ENCODE measurements at places on chromosomes 2 and 18. TPM values are rescaled to one million over a fixed set of nuclear protein-coding genes. Genes with fewer than 3 reads are reported as not detected.

The GNAL gene
- total RNA-seq = 4.1 TPM

The RAB6C gene
- total RNA-seq = not detected

The GAL3ST2 gene
- 0.30 TPM for total RNA-seq

- no peak for DNase-seq
These were observed 70.2 kb downstream of the HRH4 start for GRCh38 chr18:24530630-24531111.

DNA sequence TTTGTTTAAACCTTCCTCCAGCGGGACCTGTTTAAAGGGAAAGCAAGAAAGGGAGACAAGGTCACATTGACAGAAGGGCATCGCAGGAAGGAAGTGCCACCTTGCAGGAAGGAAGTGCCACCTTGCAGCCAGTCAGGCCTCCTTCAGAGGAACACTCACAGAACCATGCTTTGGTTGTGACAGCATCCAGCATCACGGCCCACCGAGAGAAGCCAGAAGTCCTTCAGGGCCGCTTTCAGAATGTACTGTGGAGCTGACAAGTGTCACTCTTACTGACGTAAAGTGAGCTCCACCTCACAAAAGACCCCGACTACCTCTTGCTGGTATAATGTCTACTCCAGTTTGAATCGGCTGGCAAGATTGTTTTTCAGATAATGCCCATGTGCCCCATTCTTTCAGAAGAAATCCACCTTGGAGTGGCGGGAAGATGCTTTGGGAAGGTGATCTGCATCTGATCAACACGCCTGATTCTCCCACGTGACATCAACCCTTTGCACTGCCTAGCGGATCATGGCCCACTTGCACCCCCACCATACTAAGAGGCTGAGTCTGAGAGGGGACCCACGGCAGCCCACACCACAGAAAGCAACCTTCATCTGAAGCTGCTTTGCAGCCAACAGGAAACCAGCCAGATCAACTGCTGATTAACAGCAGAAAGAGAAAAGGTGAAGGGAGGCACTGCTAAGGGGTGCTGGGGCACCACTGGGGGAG, 99.8 kb downstream of the UXS1 start:
- no peak for DNase-seq

DNA sequence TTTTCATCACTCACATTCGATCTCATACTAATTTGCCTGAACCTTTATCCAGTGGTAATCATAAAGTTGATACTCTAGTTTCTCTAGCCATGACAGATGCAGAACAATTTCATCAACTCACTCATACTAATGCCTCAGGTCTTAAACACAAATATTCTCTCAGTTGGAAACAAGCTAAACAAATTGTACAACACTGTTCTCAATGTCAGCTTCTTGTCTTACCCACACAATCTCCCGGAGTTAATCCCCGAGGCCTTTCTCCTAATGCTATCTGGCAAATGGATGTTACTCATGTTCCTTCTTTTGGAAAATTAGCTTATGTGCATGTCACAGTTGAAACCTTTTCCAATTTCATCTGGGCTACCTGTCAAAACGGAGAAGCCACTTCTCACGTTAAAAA, 11.5 kb upstream of the CNOT11 start:
- DNase-seq = no peak

GRCh38 chr2:40450796-40451430, 977 bp downstream of the SLC8A1 start:
- DNase-seq = no peak

GRCh38 chr2:203993560-203993959, 57.0 kb downstream of the ICOS start:
- no peak for DNase-seq

DNA sequence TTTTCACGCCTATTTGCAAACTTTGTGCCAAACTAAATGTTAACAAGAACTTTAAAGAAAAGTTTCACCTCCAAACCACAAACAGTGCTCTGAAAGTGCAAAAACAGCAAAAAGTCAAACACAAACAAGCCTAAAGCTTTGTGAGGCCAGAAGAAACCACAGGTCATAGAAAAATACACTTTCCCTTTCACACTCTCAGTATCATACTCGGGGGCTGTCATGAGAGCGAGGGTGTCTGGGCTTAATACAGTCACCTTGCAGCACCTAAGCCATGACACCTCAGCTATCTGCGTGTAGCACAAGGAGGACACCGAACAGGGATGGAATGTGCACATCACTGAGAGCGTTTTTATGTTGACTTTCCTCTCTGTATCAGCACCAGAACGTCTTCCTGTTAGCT, 26.6 kb upstream of the SEH1L start:
- DNase-seq = no peak
